ENCODE measurements at places on chromosomes 16 and 17.

- no peak for DNase-seq
These were observed 729 bp downstream of the DDX28 start for GRCh38 chr16:68022278-68022727.

DNA sequence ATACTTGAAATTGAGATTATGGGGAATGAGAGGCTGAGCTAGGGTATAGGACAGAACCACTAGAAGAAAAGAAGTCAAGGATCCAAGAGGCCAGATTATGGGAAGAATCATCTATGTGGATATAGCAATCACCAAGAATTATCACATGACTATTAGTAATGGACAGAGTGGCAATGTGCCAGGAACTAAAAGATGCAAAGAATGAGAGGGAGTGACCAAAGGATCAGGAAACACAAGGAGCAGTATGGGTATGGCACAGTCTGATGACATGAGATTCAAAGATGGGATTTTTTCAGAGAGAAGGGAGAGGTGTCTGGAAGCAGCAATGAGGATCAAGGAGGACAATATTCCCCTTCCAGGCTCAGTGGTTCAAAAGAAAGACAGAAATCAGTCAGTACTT lies 212.2 kb downstream of the AATF start:
- DNase-seq = peak; percentile 12

GRCh38 chr16:88360999-88361398 lies 21.8 kb upstream of the ZNF469 start:
- no peak for DNase-seq

- no peak for DNase-seq
These were observed 60.9 kb downstream of the XYLT1 start for GRCh38 chr16:17409894-17410293.

DNA sequence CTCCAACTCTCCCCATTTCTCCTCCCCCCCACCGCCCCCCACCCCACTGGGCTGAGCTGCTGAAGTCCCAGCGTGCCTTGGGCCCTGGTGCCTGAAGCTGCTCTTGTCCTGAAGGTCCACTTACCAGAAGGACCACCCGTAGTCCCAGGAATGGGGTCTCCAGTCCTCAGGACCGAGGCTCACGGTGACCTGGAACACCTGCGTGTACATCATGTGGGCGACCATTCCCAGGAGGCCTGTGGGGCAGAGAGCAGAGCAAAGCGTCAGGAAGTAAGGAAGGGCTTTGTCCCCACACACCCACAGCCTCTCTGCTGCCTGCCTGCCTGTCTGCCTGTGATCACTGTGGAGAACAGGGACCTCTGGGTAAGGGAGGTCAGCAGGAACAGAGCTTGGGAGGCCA lies 218.7 kb downstream of the GSG1L start:
- DNase-seq = no peak

DNA sequence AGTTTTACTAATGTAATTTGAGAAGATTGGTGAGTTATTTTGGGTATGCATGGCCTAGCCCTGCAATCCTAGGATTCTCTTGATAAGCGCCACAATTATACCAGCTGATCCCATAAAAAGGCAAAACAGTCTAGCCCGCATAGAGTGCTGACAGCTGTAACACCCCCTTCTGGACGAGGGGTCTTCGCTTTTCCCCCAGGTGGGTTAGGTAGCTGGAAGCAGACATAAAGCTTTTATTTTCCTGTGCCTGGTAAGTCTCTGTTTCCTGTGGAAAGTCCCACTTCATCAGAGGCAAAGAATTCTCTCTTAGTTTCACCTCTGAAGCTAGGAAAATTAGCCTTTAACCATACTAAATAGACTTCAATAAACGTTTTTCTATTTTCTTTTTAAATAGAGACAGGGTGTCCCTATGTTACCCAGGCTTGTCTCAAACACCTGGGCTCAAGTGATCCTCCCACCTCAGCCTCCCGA lies 108.3 kb downstream of the YPEL2 start:
- DNase-seq = no peak

DNA sequence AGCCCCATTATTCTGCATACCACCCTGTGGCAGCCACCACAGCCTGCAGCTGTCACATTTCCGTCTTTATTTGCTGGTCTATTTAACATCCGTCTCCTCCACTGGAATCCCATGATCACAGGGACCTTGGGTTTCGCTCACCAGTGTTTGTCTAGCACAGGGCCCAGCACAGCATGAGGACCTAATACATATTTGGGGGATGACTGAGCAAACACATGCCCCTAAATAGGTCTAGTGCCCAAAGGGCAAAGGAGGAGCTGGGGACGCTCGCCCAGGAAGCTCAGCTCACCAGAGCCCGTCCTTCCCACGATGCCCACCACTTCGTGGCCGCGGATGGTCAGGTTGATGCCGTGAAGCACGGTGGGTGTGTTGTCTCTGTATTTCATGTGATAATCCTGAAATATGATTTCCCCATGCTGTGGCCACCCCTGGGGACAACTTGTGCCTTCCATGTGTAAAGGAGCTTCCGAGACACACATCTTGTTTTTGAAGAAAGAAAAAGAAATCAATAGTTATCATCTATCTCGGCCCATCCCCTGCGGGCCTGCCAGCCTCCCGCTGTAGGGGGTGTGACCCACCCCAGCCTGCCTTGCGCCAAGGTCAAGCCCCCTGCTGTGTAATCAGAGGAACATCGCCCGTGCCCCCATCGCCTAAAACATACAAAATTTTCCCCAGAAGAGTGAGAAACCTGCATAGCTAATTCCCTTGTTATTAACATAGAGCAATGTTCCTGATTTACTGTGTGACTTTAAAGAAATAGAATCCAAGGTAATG lies 21.0 kb upstream of the ABCC12 start:
- no peak for DNase-seq

DNA sequence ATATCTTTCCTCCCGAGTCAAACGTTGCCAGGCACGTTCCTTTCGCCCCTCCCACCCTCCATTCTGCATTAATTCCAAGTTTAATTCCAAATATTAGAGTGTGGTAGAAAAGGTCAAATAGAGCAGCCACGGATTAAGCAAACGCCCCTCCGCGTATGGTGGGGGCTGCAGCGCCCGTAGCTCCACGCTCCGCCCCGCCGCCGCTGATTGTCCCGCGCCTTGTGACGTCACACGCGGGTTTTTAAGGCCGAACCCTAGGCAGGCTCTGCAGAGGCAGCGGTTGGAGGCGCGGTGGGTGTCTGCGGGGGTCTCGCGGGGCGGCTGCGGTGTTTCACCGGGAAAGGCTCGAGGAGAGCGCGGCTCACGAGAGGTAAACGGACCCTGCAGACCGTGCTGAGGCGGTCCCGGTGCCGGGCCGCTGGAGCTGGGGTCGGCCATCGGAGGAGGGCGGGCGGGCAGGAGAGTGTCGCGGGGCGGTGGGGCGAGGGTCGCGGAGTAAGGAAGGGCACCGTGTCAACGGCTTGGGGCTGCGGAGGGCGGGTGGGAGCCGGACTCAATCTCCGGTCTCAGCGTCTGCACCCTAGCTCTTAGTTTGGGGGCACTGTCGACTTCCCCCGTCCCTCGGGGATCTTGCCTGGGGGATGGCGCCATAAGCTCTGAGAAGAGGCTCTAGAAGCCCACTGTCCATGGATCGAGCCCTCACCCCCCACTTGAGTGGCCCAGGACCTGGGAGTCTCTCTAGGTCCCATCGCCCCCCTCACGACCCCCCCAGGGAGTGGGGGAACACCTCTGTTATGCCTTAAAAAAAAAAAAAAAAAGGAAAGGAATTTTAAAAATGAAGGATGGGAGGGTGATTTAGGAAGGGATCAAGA lies at the start of gene ARL4D:
ARL4D (plus strand) TSS at position 270 of the 872 bp plus-strand sequence. CDS start 740 bp downstream, outside the sequence.
- no peak for DNase-seq

DNA sequence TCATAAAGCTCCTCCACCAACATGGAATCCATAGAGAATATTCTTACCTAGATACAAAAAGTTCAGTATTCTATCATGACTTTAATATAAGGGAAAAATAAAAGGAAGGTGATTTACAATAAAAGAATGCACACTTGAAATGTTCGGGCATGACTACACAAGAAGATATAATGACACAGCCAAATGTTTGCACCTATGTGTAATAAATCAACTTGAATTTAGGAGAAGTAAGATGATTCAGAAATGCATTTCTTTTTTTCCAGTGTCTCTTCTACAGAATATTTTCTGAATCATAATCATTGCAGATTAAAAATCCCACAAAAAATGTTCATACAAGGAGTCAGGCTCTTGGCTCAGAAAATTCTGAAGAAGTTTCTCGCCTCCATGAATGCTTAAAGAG lies 404.0 kb upstream of the HSBP1 start:
- peak; percentile 66 for DNase-seq

- no peak for DNase-seq
These were observed 740 bp upstream of the POLR3E start for GRCh38 chr16:22296225-22297113.

GRCh38 chr16:499924-500323 lies 27.6 kb upstream of the CAPN15 start:
- no peak for DNase-seq

- no peak for DNase-seq
These were observed 1.7 kb downstream of the SMTNL2 start for GRCh38 chr17:4586043-4586442.

DNA sequence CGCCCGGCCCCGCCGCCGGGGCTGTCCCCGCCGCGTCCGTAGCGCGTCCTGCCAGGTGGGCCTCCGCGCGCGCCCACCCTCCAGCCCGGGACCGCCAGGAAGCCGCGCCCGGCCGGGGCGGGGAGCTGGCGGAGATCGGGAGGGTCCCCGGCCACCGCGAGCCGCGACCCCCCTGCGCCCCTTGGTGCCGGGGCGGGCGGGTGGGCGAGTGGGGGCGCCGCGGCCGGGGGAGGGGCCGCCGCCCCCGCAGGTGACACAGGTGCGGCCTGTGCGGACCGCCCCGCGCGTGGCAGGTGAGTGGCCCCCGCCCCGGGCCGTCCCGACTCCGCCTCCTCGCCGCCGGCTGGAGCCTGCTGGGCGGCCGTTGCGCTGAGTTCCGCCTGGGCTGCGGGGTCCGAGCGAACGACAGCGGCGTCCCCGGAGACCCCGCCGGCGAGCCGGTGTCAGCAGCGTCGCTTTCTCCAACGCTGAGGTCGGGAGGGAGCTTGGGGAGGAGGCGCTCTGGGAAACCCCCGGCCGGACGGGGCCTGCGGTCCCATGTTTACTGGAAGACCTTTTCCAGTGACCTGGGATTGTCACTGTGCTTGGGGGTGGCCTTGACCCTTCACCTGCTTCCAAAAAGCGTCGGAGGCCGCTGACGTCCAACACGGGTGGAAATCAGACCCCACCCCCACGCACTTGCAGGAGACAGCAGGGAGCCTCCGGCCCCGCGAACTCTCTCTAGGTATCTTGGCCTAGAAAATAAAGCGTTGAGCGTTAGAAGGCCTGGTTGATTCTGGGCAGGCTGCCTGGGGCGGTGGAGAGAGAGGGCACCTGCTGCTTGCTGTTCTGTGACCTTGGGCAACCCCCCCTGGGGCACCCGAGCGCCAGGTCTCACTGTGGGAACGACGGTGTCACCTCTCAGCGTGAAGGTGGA lies 542 bp downstream of the KLHL36 start:
- DNase-seq = no peak

DNA sequence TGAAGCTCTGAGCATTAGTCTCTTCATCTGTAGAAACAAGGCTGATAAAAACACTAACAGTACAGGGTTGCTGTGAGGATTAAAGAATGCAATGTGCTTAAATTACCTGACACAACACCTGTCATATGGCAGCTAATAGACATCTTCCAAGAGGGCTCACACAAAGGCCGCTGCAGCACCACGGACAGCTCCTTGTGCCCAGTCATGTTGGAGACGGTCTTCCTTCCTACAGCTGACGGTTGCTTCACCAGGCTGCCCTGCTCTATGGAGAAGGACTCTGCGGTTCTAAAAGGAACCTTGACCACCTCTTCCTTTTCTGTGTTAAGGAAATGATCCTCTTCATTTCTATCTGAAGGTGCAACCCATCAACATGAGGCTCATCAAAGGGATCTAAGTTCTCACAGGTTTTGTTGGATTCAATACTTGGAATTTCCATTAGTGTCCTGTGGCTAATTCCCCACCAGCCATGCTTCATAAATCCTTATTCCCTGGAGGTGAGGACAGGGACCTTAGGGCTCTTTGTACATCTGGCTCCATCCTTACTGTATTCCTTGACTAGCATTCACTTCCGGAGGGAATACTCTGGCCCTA lies 138.9 kb upstream of the CES5A start:
- DNase-seq = no peak

GRCh38 chr17:8995711-8996110 lies 25.6 kb upstream of the NTN1 start:
- no peak for DNase-seq

DNA sequence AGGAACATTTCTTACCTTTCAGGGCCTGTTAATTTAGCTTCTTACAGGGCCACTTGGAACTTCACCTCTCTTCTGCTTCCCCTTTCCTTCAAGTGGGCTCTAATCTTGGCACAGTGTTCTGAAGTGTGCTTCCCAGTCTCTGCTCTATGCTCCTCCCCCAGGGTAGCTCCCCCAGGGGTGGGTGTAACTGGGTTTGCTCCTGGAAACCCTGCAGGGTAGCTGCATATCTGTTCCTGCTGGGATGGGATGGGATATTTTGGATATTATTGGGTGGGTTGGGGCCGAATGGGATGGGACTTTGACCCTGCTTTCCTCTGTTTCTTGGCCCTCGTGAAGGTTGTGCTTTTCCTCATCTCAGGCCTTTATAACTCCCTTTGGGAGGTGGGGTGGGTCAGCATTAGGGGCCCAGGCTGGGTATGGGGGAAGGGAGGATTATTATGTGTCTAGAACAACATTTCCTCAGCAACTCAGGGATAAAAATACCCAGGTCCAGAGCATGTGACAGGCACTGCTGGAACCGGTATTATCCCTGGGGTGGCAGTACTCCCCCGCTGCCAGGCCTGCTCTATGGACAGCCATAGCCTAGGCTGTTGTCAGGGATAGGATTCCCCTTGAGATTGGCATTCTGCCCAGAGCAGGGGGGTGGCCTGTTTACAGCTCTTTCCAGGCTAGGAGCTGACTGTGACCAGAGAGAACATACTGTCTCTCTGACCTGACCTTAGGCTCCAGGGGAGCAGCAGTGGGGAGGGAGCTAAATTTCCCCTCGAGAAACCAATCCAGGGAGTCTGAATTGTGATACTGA lies 5.0 kb downstream of the NFE2L1 start:
- no peak for DNase-seq

DNA sequence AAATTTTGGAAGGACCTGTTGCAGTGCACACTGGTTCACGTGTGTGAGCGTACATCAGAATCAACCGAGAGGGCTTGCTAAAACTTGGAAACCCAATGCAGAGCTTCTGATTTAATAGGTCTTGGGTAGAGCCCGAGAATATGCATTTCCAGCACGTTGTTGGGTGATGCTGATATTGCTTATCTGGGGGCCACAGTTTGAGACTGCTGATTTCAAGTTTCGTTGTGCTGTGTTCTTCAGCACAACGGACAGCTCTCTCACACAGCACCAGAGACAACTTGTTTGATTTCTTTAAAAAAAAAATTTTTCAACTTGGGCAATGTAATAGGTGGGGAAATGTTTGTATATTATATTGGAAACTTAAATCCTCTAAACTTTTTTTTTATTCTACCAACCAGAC lies 9.4 kb downstream of the OR4D2 start:
- DNase-seq = no peak

GRCh38 chr17:71850812-71851211 lies 270.0 kb upstream of the SOX9 start:
- no peak for DNase-seq

GRCh38 chr17:14297161-14297851 lies 3.6 kb upstream of the HS3ST3B1 start:
- DNase-seq = no peak

- no peak for DNase-seq
These were observed 3.1 kb downstream of the NPW start for GRCh38 chr16:2022723-2023091.

Data from fibroblast of skin of left quadriceps (primary cell).